ENCODE measurements at places on chromosomes 5 and 9.

- peak; percentile 85 for DNase-seq
These were observed 48.5 kb downstream of the PLGRKT start for GRCh38 chr9:5389109-5389732.

- DNase-seq: no peak
These were observed 419.9 kb downstream of the NTRK2 start for GRCh38 chr9:85089188-85089969.

GRCh38 chr9:123796094-123796493 lies 133.8 kb downstream of the DENND1A start:
- DNase-seq: no peak

DNA sequence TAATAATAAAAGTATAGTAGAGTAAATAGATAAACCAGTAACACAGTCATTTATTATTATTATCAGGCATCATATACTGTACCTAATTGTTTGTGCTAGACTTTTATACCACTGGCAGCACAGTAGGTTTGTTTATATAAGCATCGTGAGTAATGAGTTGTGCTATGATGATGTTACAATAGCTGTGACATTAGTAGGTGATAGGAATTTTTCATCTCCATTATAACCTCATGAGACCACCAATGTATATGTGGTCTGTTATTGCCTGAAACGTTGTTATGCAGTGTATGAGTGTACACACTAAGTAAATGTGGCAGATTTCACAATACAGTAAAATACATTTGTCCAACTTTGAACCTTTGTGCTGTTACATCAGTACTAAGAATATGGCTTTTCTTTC lies 72.7 kb upstream of the SPATA31D4 start:
- DNase-seq: no peak

DNA sequence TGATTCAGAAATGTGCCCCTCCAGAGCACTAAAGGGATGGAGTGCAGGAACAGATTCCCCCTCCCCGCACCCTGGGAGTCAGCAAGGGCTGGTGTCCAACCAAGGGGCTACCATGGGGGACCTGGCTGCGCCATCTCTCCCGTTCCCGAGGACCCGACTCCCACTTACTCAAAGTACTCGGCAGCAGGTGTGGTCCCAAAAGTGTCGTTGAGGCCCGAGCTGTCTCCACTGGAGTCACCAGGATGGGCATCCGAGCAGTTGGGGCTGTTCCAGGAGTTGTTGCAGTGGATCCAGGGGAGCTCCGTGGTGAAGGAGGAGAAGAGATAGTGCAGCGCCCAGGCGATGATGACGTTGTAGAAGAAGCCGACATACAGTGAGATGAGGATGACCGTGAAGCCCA lies 12.9 kb downstream of the SLC6A3 start:
- no peak for DNase-seq

- no peak for DNase-seq
These were observed 57.1 kb upstream of the PSD2 start for GRCh38 chr5:139738193-139739149.

DNA sequence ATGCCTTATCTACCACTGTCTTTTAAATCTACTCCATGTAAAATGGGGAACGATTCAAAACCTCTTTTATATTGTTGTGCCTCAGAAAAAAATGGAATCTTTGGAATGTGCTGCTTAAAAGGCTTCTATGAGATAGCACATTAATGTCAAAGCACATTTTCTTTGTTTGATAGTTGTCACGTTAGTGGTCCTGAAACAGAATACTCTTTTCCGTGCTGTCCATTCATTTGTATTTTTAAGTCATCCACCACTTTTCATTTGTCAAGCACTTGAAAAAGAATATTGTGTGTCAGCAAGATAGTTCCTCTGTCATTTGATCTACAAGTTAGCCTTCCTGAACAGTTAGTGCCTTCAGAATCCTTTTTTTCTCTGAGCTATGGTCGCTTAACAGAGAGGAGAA lies 246.9 kb downstream of the MAST4 start:
- no peak for DNase-seq

- no peak for DNase-seq
These were observed 67.1 kb downstream of the PRR16 start for GRCh38 chr5:120531215-120531614.

DNA sequence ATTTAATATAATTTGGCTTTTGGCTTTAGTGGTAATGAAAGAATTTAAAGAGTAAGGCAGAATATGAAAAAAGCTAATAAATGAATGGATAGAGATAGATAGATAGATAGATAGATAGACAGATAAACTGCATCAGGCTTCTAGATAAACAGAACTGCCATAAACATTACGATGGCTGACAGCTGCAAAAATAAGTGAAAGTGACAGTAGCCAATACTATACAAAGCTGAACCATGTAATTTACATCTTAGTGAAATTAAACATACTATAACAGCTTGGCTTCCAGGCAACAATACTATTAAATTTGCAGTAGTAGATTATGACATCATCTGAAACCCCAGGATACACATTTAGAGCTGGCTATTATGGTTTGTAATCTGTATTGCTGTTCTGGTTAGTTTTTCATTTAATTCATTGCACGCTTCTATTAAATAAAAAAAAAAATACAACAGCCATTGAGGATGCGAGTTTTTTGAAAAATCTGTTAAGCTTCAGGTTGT lies 1354.8 kb downstream of the PTPRD start:
- DNase-seq: no peak

GRCh38 chr5:127933348-127933747 lies 150.2 kb upstream of the SLC12A2 start:
- DNase-seq: no peak

DNA sequence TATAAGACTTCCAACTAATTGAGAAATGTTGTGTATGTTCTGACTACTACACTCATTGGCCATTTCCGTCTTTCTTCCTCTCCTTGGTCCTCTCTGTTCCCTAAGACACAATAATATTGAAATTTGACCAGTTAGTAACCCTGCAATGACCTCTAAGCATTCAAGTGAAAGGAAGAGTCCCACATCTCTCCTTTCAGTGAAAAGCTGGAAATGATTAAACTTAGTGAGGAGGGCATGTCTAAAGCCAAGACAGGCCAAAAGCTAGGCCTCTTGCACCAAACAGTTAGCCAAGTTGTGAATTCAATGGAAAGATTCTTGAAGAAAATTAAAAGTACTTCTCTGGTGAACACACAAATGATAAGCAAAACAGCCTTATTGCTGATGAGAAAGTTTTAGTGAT lies 122.5 kb downstream of the PRR16 start:
- DNase-seq: no peak

- DNase-seq: no peak
These were observed 541.2 kb downstream of the PTPRD start for GRCh38 chr9:10071579-10071978.

DNA sequence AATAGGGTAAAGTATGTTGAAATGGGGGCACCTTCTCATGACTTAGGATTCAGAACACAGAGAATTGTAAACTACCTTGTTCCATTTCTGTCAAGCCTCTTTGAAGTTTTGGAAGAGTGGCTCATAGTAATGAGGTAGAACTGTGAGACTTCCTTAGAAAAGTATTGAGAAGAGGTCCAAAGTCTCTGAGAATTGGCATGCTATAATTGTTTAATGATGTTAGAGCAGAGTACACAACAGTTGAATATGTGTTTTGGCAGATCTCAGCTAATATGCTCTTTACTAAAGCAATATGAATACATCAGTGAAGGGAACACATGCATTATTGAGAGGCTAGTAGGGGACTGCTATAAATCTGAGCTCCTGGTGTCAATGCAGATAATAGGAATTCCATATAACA lies 579.4 kb upstream of the RIOK2 start:
- no peak for DNase-seq

DNA sequence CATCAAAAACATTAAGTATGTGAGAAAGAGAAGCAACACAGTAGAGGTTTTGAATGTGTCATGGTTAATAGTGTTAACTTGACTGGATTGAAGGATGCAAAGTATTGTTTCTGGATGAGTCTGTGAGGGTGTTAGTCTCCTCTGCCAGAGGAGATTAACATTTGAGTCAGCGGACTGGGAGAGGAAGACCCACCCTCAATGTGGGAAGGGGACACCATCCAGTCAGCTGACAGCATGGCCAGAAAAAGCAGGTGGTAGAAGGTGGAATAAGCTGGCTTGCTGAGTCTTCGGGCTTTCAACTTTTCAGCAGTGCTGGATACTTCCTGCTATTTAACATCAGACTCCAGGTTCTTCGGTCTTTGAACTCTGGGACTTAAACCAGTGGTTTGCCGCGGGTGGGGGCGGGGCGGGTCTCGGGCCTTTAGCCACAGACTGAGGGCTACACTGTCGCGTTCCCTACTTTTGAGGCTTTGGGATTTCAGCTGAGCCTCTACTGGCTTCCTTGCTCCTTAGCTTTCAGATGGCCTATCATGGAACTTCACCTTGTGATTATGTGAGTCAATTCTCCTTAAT lies 309.9 kb upstream of the ST8SIA4 start:
- no peak for DNase-seq

- DNase-seq: no peak
These were observed 526.1 kb downstream of the BNC2 start for GRCh38 chr9:16344343-16344742.

GRCh38 chr5:148807851-148808250 lies 18.6 kb upstream of the ADRB2 start:
- DNase-seq: peak; percentile 17

- DNase-seq: no peak
These were observed 118.3 kb downstream of the DRD1 start for GRCh38 chr5:175325681-175326080.

- peak; percentile 78 for DNase-seq
These were observed 36.1 kb downstream of the CAAP1 start for GRCh38 chr9:26856413-26857032.

DNA sequence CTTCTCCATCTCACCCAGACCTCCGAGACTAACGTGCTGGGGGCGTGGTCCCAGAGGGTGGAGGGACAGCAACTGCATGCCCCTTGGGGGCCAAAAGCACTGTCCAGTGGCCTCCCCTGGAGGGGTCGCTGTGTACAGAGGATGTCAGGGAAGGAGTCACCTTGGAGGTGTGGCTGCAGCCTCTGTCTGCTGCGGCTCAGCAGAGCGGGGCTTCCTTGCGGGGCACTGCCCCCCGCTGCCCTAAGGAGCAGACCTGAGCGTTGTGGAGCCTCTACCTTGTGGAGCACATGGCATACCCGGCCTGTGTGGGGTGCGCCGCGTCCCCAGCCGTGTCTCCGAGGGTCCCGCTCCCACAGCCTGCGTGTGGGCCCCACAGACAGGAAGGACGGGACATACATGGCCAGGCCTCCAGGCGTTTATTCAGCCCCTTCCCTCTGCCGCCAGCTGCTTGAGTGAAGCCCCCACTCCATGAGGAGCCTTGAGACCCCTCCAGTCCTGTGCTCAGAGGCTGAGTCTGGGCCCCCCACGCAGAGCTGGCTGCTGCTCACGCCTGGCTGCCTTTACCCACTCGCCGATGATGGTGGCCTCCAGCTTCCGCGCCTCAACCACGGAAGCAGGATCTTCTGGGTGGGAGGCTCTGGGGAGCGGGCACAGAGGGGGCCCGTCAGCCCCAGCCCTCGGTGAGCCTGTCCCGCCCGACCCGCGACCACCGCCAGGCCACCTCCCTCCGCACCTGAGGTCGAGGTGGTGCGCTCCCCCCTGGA lies 4.2 kb downstream of the DPP7 start:
- DNase-seq: no peak

DNA sequence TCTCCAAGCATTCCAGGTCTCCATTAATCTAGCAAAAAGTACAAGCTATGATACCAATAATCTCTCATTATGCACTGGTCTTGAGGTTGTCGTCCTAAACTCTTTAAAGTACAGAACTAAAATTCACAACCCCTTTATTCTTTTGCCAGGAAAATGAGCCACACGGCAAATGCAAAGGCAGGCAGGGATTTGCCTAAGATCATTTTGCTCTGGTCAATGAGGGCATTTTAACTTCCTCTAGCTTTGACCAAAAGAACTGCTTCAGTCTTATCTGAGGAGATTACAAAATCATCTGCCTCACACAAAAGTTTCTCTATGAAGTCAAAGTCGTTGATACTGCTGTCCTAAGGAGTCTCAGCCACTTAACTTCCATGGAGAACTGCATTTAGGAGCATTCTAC lies 51.8 kb downstream of the EPB41L4B start:
- no peak for DNase-seq

- peak; percentile 86 for DNase-seq
These were observed 70.6 kb downstream of the LRSAM1 start for GRCh38 chr9:127521919-127522304.

GRCh38 chr5:92659246-92659645 lies 921.8 kb downstream of the NR2F1-AS1 start:
- DNase-seq: no peak

DNA sequence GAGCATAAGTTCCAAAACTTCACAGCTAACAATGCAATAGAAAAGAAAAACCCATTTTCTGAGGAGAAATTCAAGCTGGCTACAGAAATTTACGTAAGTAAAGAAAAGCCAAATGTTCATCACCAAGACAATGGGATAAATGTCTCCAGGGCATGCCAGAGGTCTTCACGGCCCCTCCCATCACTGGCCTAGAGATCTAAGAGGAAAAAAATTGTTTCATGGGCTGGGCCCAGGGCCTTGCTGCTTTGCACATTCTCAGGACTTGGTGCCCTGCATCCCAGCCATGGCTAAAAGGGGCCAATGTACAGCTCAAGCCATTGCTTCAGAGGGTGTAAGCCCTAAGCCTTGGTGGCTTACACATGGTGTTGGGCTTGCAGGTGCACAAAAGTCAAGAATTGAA lies 443.6 kb downstream of the ELAVL2 start:
- DNase-seq: no peak

- DNase-seq: no peak
These were observed 21.7 kb upstream of the SYNPO start for GRCh38 chr5:150618588-150619281.

GRCh38 chr9:131273856-131274673 lies 2.2 kb downstream of the FAM78A start:
- peak; percentile 62 for DNase-seq

- no peak for DNase-seq
These were observed 20.3 kb downstream of the MED27 start for GRCh38 chr9:132059361-132059760.

GRCh38 chr5:156693113-156693512 lies 157.0 kb upstream of the PPP1R2B start:
- DNase-seq: no peak

GRCh38 chr5:9105851-9106250 lies 440.0 kb downstream of the SEMA5A start:
- no peak for DNase-seq

GRCh38 chr9:135077497-135078200 lies 9.8 kb upstream of the OLFM1 start:
- no peak for DNase-seq

DNA sequence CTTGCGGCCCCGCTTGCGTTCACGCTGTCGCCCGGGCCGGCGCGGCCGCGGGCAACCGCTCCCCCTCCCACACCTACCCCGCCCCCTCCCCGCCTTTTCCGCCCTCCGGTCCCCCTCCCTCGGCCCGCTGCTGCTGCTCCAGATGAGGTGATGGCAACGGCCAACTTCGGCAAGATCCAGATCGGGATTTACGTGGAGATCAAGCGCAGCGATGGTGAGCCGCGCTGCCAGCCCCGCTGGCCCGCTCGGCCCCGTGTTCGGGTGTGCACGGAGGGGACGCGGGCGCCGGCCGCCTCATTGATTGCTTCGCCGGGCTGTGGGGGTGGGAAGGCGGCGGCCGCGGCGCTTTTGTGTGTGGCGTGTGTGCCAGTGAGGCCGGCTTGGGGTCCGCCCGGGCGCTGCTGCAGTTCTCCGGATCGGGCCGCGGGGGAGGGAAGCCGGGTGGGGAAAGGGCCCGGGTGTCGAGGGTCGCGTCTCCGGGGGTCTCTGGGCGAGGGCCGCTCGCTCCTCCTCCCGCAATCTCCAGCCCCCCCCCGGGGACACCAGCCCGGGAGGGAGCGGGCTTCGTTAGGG lies 403 bp downstream of the KIF2A start:
- DNase-seq: no peak

GRCh38 chr5:38777111-38777510 lies 68.7 kb upstream of the OSMR start:
- no peak for DNase-seq

GRCh38 chr5:65076251-65076869 lies 307.6 kb downstream of the CWC27 start:
- peak; percentile 96 for DNase-seq
